ENCODE measurements at places on chromosomes 16 and 17. TPM values are rescaled to one million over a fixed set of nuclear protein-coding genes. Genes with fewer than 3 reads are reported as not detected.

DNA sequence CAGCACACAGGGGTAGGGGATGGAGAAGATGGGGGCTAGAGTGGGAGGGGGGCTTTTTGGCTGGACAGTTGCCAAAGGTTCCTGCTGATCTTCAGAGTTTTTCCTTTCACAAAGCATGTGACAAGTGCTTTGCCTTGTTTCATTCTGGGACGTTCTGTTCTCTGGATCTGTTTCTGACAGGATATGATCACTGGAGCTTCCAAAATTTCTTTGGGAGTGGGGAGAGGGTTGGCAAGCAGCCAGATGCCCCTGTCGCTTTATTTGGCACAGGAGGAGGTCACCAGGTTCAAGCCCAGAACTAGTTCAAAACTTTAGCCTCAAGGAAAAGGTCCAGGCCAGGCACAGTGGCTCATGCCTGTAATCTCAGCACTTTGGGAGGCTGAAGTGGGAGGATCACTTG lies 68.5 kb upstream of the TBX2 start:
- DNase-seq, result no peak
- no peaks in the 10 kb centered on the region for H3K36me3 ChIP-seq
- H3K4me3 ChIP-seq, result no peak overlapping the region
- H3K27ac ChIP-seq, result no peak overlapping the region
- no peaks in the 10 kb centered on the region for H3K27me3 ChIP-seq

GRCh38 chr17:3029213-3029913 lies 34.0 kb downstream of the OR1D5 start:
- H3K4me1 ChIP-seq, result no peaks in the 10 kb centered on the region
- DNase-seq, result no peak

DNA sequence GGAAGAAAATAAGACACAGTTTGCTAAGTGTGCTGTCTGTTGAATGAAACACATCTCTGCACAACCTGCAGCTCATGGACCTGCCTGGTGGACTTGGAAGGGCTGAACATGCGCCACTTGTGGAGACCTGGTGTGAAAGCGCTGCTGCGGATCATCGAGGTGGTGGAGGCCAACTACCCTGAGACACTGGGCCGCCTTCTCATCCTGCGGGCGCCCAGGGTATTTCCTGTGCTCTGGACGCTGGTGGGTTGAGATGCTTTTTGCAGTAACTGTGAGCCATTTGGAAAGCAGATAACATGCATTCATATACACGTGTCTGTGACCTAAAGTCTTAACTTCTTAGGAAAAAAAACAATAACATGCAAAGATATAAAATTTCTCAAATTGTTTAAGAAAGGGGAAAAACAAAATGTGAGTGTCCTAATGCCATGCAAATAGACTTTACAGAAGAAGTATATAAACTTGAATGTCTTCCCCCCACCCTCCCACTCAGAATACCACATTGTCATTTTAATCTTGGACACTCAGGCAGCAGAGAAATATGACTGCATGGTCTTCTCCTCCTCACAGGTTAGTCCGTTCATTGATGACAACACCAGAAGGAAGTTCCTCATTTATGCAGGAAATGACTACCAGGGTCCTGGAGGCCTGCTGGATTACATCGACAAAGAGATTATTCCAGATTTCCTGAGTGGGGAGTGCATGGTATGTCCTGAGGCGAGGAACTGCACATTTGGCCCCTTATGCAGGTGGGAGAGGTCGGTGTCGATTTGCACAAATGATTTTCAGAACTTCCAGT lies 65.6 kb downstream of the SEC14L1 start:
- DNase-seq, result no peak
- no peak overlapping the region for H3K4me3 ChIP-seq
- H3K4me1 ChIP-seq, result no peaks in the 10 kb centered on the region
- peaks cover 39% of the 10 kb centered on the region for H3K36me3 ChIP-seq
- H3K27ac ChIP-seq, result no peak overlapping the region
- H3K27me3 ChIP-seq, result no peaks in the 10 kb centered on the region

The KRT20 gene
- total RNA-seq, result not detected

DNA sequence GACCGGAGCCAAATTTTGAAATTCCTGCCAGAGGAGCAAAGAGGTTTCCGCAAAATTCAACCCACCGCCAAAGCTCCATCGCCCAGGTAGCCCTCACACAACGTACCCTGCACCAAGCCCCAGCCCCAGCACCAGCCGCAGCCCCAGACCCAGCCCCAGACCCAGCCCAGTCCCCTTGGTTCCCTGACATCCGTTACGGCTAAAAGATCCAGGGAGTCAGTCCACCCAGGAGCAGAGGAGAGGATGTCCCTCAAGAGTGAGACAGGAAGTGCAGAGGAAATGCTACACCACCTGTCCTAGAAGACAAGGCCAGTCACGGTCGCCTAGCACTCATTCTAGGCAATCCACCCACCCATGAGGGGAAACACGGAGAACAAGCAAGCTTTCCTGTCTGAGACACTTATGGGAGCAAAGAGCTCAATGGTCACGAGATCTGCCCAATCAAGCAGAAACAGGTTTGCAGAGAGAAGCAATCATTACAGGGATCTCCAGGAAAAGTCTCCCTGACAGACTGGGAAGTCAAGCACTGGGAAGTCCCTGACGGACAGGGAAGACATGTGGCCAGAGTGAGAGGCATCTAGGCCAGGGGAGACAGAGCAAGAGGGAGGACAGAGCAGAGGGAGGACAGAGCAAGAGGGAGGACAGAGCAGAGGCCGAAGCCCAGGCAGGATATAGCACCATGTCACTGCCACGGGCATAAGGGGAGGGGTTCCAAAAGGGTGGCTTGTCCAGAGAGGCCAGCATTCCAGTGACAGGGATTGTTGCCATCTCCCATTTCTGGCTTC lies 15.0 kb upstream of the KCNJ18 start:
- H3K4me3 ChIP-seq, result no peak overlapping the region
- peak; percentile 17 for DNase-seq
- H3K27me3 ChIP-seq, result no peaks in the 10 kb centered on the region
- no peaks in the 10 kb centered on the region for H3K4me1 ChIP-seq

- H3K27ac ChIP-seq, result no peak overlapping the region
- no peak overlapping the region for H3K4me3 ChIP-seq
- no peaks in the 10 kb centered on the region for H3K4me1 ChIP-seq
- DNase-seq, result no peak
- H3K36me3 ChIP-seq, result no peaks in the 10 kb centered on the region
These were observed 28.2 kb upstream of the PSMD7 start for GRCh38 chr16:74268372-74268782.

DNA sequence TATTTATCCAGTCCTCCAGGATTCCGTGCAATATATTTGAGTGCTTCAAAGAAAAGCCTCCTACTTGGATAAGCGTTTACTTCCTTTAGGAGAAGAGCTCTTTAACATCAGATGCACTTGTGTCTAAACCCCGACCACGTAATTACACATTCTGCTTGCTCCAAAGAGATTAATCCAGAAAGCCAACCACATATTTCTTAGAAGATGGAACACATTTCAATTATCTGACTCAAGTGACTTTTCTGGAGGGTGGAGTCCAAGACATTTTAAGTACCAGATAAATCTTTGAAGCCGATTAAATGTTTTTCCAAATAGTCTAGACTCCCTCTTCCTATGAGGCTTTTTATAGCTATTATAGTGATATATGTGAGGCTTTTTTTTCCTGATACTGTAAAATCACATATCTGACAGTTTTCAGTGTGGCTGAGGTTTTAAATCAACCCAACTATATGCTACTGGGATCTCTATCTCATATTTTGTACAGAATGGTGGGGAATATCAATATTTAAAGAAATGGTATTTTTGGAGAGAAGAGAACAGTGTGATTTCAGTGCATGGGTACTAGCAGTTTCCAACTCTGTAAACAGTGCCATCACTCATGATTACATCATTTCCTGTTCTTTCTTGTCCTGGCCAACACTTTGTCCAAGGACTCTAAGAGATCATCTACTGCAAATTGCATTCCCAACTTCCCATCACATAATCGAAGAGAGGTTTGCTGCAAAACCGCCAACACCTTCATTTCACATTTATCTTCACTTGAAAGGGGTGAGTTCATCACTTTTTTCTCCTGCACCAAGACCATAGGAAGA lies 192.4 kb upstream of the HSBP1 start:
- DNase-seq, result no peak
- H3K4me3 ChIP-seq, result no peak overlapping the region
- H3K27ac ChIP-seq, result no peak overlapping the region
- no peaks in the 10 kb centered on the region for H3K27me3 ChIP-seq
- H3K4me1 ChIP-seq, result no peaks in the 10 kb centered on the region

DNA sequence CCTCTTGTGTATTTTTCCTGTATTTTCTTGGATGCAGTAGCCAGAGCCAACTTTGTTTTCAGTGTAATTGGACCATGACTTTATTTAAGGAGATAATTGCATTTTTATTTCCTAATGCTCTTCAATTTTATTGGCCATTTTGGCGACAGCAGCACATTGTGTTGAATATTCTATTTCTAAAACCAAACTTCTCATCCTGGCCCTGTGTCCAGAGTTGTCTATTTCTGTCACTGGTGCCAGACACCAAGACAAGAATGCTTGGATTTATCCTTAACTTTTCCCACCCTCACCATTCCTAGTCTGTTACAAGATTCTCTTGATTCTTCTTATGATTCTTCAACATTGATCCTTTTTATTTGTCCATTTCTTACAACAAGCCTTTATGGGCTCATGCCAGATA lies 37.1 kb downstream of the ARHGAP44 start:
- H3K27ac ChIP-seq, result no peak overlapping the region
- H3K4me1 ChIP-seq, result no peaks in the 10 kb centered on the region
- no peak for DNase-seq
- no peaks in the 10 kb centered on the region for H3K36me3 ChIP-seq
- H3K27me3 ChIP-seq, result no peaks in the 10 kb centered on the region
- no peak overlapping the region for H3K4me3 ChIP-seq

The KRT31 gene
- not detected for total RNA-seq

DNA sequence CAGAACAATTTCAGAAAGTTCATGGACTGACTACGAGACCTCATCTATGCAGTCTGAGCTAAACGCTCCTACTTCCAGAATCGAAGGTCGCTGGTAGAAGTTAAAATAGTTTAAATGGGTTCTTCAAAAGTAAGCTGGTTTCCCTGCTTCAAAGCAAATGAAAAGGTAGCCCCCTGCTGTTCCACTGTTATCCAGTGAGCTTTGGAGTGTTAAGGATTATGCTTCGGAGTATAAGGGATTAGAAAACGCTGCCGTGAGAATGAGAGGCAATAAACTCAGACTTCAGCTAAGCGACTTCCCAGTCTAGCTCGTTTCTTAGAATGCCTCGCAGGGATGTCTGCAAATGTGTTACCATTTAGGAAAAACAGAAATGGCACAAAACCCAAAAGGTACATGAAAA lies 12.4 kb downstream of the MLYCD start:
- DNase-seq, result no peak
- H3K4me3 ChIP-seq, result no peak overlapping the region
- H3K36me3 ChIP-seq, result peaks cover 23% of the 10 kb centered on the region
- no peaks in the 10 kb centered on the region for H3K27me3 ChIP-seq
- no peaks in the 10 kb centered on the region for H3K4me1 ChIP-seq

DNA sequence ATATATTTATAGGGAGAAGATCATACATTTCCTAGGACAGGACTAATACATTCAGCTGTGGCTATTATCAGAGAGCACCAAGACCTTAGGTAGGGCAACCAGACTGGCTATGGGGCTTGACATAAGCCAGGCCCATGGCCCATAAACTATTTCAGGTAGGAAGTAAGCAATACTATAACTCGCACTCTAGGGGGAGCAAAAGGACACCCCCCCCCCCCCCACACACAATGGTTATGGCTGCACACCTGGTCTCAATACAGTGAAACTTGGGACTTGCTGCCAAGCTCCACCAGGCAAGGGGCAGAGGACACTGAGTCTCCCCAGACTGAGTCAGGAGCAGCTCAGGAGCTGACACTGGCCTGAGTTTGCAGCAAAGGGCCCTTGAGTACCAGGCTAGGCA lies 348.9 kb upstream of the ASIC2 start:
- no peaks in the 10 kb centered on the region for H3K36me3 ChIP-seq
- no peak overlapping the region for H3K4me3 ChIP-seq
- H3K4me1 ChIP-seq, result no peaks in the 10 kb centered on the region
- DNase-seq, result no peak

The FAM20A gene
- total RNA-seq, result not detected

- H3K4me1 ChIP-seq, result no peaks in the 10 kb centered on the region
- no peak overlapping the region for H3K27ac ChIP-seq
- H3K36me3 ChIP-seq, result no peaks in the 10 kb centered on the region
- H3K27me3 ChIP-seq, result no peaks in the 10 kb centered on the region
These were observed 232.7 kb upstream of the CDH5 start for GRCh38 chr16:66133643-66134338.

DNA sequence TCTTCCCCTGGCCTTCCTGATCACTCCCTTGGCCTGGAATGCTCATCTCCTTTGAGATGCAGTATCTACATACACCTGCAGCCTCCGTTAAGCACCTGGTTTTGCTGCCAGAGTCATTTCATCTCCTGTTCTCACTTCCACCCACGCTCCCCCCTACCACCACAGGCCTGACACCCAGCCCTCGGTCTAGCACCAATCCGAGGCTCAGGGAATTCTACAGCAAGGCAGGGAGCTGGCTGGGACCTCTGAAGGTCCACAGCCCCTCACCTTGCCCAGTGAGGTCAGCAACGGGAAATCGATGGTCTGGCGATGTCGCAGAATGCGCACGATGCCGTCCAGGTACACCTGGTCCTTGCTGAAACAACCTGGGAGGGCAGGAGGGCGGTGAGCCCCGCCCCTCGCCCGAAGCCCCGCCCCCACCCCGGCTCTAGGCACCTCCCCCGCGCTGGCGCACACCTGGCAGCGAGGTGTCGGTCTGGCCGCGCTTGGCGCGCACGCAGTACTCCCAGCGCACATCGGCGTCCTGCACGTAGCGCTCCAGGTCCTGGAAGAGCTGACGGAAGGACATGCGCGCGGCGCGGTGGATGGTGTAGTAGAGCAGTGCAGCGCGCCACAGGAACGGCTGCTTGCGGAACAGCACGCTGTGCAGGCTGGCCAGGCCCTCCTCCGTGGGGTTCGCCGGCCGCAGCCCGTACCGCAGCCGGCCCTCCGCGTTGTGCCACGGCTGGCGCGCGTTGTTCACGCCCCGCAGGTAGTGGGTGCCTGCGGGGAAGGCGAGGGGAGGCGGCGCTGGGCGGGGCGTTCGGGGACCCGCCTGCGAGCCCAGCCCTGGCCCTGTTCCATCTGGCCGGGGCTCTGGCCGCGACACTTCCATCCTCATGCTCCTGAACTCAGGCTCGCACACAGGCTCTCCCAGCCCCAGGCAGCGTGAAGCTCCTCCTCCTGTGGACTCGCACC lies 5.7 kb downstream of the MATCAP1 start:
- H3K36me3 ChIP-seq, result no peaks in the 10 kb centered on the region
- peak overlapping the region; percentile 39 for H3K4me3 ChIP-seq
- H3K27me3 ChIP-seq, result peaks cover 6% of the 10 kb centered on the region
- H3K4me1 ChIP-seq, result peaks cover 32% of the 10 kb centered on the region
- peak; percentile 75 for DNase-seq

DNA sequence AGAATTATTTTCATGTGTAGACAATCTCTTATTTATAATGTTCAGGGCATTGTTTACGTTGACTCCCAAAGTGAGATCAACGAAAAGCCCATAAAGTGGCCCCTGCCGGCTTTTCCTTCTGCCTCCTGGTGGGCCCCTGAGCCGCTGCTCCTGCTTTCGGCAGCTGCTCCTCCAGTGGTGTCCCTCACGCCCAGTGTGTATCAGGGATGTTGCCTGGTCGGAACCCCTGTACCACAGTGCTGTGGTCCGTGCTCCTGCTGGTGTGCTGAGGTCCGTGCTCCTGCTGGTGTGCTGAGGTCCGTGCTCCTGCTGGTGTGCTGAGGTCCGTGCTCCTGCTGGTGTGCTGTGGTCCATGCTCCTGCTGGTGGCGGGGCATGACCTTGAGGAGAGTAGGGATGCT lies 107.6 kb downstream of the BANP start:
- DNase-seq, result no peak
- no peaks in the 10 kb centered on the region for H3K27me3 ChIP-seq
- H3K27ac ChIP-seq, result no peak overlapping the region
- H3K4me1 ChIP-seq, result no peaks in the 10 kb centered on the region
